ENCODE measurements at places on chromosomes 5 and 9.
A peak's percentile ranks its signal among the peaks of the same experiment; 100 is the strongest.

GRCh38 chr9:89468281-89468960 is 29.5 kb downstream of the SEMA4D start:
- no peak for DNase-seq

GRCh38 chr9:106864373-106865143 is 1.6 kb downstream of the ZNF462 start:
- DNase-seq: peak; percentile 38

DNA sequence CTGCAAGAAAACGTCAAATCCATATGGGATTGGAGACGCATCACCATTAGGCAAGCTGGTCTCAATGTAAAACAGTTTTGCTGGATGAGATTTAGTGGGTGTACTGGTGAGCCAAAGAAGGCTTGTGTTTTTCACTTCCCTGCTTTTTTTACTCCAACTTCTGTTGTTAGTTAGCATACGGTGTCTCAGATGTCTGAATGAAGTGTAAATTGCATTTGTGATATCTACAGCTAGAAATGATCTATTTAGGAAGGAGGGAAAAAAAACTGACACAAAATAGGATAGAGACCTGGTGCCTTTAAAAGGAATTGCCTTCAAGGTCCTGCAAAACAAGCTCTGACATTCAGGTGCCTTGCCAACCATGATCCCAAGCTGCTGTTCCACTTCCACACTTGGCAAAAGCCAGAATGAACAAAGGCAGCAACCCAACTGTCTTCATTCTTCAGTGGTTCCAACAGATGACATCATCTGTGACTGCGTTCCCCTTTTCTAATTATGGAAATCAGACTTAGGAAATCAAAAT is 104.2 kb upstream of the RAI14 start:
- DNase-seq: no peak

- no peak for DNase-seq
Observed at GRCh38 chr5:1500411-1501091, 23.2 kb downstream of the LPCAT1 start.

- no peak for DNase-seq
Observed at GRCh38 chr5:84304599-84304998, 80.1 kb downstream of the EDIL3 start.

GRCh38 chr9:111896942-111897600 is 457 bp downstream of the UGCG start:
- DNase-seq: peak; percentile 25

- DNase-seq: no peak
Observed at GRCh38 chr9:26462213-26462612, 430.4 kb downstream of the CAAP1 start.

- DNase-seq: no peak
Observed at GRCh38 chr9:97570899-97571298, 62.3 kb downstream of the TSTD2 start.

All from kidney capillary endothelial cell (primary cell).